ENCODE measurements at places on chromosomes 11 and 22.

- DNase-seq = no peak
Observed at GRCh38 chr11:126489836-126490660, 134.6 kb downstream of the ST3GAL4 start.

DNA sequence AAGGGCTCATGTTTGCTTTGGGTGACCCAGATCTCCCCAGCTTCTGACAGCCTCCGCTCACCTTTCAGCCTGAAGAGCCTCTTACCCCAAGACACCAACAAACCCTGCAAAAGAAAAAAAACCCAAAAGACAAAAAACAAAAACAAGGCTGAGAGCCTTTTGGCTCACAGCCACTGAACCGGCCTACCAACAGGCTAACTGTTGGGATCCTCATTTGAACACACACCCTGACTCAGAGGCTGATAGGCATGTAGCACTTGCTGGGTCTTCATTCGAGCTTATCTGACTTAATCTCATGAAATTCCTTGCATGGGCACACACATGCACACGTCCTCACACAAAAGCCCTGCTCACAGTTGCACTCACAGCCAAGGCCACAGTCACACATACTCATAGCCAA is 22.9 kb upstream of the TSKU start:
- no peak for DNase-seq

- no peak for DNase-seq
Observed at GRCh38 chr22:25120093-25120561, 79.5 kb upstream of the CRYBB3 start.

DNA sequence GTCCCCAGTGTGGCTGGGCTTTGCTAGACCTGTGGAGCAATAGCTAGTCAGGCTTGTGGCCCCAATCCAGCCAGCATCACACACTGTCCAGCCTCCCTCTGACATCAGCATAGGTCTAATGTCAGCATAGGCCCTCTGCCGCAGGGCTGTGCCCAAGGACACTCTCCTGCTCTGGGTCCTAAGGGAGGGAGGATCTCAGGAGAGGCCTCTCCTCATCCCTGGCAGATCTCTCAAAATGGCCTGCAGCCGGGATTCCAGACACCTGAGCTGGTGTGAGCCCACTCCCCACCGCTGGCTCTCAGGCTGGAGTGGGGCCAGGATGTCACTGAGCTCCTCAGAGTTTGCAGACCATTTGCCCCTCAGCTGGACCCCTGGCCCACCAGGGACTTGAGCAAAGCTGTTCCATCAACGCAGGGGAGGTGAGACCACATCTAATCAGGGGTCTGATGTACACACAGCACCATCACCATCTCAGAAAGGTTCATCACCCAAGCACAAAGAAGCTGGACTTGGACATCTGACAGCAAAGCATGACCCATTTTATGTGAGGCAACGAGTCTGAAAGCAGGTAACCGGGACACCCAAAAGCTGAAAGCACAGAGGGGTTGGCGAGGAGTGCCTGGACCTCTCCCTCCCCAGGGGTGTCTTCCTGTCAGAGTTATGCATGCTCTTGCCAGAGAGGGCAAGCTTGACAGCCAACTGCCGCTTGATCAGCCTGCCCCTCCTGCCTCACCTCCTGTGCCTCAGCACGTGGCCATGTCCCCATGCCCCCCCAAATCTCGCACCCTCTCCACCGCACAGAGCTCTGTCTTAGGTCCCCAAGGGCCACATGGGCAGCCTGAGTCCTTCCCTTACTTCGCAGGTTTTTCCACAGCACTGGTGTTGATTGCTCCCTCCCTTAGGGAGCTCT is 69.7 kb upstream of the SEPTIN5 start:
- DNase-seq = no peak

DNA sequence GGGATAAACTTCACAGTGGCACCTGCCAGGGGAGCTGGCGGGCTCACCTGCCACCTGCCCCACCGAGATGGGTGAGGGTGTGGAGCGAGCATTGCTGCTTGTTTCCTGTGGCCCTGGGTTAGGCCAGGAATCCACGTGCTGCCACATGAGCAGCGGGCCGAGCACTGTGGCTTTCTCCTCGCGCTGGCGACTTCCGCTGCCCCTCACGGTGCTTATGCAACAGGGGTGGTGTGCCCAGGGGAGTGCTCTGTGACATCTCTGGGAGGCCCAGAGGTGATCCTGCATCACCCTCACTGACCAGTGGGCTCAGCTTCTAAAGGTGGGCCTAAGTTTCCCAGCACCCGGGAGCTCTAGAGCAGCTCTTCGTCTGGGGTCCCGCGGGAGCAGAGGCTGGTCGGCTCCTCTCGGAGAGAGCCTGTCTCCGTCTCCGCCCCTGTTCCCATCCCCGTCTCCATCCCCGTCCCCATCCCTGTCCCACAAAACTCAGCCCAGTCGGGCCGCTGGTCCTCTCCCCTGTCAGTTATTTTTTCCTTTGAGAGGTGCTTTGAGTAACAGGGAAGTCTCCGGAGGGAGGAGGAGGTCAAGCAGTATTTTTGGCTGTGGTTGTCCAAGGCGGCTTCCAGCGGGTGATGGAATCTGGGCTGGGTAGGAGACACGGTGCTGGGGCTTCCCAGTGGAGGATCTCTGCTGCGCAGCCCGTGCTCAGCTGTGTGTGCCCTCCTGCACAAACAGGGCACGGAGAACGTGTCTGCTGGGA is 42.5 kb downstream of the AP2A2 start:
- no peak for DNase-seq

GRCh38 chr11:33262011-33262645 is 4.9 kb downstream of the HIPK3 start:
- no peak for DNase-seq

DNA sequence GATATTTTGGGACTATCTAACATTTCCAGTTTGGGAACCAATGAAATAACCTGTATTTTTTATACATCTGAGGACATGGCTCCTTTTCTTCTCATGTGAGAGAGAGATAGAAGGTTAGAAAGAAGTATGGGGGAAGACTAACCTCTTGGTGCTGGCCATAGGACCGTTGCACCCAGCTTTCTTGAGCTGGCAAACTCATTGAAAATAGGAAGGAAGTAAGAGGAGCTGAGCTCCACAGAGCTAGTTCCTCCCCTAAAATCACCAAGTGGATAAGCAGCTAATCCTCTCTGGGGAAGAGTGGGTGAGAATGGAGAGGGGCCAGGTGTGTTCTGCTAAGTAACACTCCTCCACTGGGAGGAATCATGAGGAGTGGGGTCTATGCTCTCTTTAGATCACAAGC is 387.4 kb upstream of the CADM1 start:
- no peak for DNase-seq

- no peak for DNase-seq
Observed at GRCh38 chr11:1157645-1158591, at the start of gene MUC5AC. Gene MUC5AC (plus strand): TSS chr11:1157953. CDS start chr11:1158000, 47 bp downstream.

- no peak for DNase-seq
Observed at GRCh38 chr22:27676545-27677213, 124.9 kb downstream of the MN1 start.

DNA sequence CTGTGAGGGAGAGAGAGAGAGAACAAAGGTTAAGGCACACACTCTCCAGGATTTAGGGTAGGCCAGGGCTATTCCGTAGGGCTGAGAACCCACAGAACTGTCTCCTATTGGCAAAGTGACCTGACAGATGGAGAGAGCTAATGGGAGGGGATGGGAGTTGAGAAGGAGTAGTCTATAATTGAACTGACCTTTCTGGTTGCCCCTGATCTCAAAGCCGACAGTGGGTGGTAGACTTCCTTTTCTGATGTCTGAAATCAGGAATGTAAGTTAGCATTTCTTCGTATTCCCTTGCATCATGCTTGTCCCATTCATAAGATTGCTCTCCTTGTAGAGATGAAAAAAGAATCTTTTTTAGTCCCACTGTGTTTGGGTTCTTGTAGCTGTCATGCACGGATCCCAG is 210.1 kb downstream of the NTM start:
- DNase-seq = no peak

- DNase-seq = no peak
Observed at GRCh38 chr11:116130122-116130521, 625.9 kb upstream of the CADM1 start.

DNA sequence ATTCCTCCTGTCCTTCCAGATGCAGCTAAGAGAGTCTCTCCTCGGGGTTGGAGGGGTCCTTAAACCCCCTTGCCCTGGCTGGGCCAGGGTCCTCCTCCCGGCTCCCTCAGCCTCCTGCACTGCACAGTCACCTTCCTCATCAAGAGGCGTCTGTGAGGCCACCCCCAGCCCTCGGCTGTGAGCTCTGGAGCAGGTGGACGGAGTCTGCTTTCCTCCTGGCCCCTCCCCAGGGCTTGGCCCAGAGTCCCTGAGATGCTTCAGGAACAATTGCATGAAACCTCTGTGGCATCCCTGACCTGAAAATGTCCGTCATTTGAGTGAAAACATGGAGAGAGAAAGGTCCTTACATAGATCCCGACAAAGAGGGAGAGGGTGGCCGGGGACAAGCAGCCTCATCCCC is 6.7 kb upstream of the FGF3 start:
- DNase-seq = no peak

- no peak for DNase-seq
Observed at GRCh38 chr11:66015936-66016792, 4.4 kb downstream of the CST6 start.

DNA sequence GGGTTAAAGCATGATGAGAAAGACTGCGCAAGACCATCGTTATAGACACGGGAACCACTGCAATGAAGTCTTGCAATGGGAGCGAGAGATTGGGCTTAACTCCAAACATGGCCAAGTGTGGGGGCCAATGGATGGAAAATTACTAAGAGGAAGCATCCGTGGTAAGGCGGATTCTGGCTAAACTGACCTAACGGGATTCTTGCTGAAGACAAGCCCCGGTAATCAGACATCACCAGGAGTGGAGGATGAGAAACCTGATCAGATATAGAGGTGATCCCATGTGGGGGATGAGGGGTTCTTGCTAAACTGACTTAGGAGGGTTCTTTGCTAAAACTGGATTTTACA is 5.8 kb upstream of the SYNGR1 start:
- no peak for DNase-seq

GRCh38 chr11:69839516-69839915 is 20.3 kb upstream of the FGF3 start:
- DNase-seq = no peak

DNA sequence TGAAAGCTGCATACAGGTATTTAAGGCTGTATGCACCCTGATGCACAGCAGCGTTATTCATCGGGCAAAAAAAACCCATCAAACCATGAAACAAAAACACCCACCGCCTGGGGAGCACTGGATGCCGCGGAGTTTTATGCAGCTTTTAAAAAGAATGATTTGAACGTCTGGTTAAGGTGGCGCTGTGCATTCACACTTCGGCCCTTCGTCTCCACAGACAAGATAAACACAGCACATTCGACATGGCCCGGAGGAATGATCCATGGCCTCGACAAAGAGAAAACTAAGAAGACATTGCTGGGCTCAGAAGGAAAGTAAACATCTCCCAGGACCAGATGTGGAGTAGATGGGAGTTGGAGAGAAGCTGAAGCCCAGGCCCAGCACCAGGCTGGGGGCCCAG is 40.8 kb upstream of the GAL start:
- no peak for DNase-seq

- no peak for DNase-seq
Observed at GRCh38 chr11:103433386-103434072, 324.3 kb downstream of the DYNC2H1 start.

- no peak for DNase-seq
Observed at GRCh38 chr11:95734009-95734572, 55.5 kb downstream of the FAM76B start.

DNA sequence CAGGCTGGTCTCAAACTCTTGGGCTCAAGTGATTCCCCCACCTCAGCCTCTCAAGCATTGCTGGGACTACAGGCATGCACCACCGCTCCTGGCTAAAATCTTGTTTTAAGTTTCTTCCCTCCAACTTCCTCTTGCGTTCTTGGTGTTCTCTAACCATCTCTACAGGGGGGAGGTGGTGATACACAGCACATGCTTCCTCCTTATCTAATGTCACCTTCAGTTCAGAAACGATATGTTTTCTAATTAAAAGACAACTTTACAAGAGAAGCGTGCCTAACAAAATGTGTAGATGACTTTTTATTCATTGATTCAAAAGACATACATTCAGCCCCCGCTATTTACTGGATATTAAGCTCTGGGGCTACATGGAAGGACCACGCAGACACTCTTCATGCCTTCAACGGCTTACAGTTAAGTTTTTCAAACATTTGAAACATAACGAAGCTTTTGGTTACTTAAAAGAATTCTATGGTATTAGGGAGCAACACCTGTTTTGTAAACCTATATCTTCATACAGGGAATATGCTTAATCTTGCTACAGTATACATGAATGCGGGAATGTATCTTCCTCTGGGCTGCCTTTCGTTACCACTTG is 933 bp upstream of the DLAT start:
- no peak for DNase-seq

DNA sequence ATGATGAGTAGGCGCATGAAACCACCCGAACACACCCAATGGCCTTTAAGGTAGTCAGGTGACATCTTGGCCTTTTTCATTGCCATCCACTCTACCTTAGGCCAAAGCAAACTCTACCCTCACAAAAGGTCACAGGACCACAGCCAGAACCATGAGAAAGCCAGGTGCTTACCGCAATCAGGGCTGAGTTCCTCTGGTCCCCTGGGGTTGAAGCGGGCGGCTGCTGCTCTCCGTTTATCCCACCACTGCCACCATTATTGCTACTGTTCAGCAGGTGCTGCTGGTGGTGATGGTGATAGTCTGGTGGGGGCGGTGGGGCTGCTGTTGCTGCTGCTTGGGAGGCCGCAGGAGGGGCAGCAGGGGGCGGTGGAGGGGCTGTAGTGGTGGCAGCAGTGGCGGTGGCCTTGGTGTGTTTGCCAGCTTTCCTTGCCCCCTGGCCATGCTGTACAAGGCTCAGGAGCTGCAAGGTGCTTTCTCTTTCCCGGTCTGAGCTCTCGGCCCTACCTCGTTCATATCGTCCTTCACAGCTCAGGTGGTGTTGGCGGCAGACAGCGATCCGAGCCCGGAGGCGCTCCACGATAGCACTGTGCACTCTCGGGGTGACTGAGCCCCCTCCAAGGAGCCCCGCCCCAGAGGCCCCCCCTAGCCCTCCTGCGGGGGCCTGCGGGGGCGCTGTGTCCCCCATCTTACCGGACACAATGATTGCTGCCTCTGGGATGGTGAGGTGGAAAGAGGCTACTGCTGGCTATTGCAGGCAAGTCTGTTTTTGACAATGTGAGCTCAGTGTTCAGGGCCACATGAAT is 1.6 kb downstream of the MAML2 start:
- no peak for DNase-seq

GRCh38 chr11:83317757-83318690 is 31.9 kb upstream of the CCDC90B start:
- DNase-seq = no peak

GRCh38 chr11:132943357-132943705 is 589.0 kb downstream of the OPCML start:
- no peak for DNase-seq

GRCh38 chr22:34878171-34878570 is 187.8 kb upstream of the ISX start:
- DNase-seq = no peak

DNA sequence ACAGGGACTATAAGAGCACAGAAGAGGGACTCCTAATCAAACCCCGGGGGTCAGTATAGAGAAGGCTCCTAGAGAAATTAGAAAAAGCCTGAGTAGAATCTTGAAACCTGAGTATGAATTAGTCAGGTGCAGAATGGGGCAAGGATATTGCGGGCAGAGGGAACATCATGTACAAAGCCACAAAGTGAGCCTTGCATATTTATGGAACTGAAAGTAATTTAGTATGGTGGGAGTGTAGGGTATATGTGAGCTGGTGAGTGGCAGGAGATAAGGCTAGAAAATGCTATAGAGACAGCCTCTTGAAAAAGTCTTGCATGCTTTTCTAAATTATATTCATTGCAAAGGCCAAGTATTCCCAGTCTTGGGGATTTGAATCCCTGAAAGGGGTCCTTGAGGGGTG is 93.7 kb downstream of the STIM1 start:
- no peak for DNase-seq
